ENCODE measurements at places on chromosomes 5 and 9.
A peak's percentile ranks its signal among the peaks of the same experiment; 100 is the strongest.

- no peak for DNase-seq
These were observed 84.9 kb downstream of the GDNF start for GRCh38 chr5:37754976-37755375.

DNA sequence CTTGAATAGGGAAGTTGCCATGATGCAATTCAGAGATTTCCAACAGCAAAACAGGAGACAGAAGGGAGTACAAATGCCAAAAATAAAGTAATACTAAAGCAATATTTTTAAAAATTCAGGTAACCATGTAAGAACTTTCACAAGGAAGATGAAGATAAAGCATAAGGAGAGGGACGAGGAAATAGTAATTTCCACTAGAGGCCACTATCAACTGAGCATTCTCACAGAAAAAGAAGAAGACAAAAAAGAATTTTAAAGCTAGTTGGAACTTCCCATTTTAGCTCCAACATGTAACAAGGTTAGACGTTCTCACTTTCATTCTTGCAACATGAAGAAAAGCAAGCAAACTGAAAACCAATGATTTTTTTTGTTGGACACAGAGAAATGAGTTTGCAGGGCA is 779.9 kb upstream of the CDH6 start:
- DNase-seq: no peak

GRCh38 chr9:10999646-11000045 is 386.8 kb upstream of the PTPRD start:
- DNase-seq: no peak

- DNase-seq: peak; percentile 86
These were observed 148.4 kb downstream of the MAPKAP1 start for GRCh38 chr9:125558453-125559092.

DNA sequence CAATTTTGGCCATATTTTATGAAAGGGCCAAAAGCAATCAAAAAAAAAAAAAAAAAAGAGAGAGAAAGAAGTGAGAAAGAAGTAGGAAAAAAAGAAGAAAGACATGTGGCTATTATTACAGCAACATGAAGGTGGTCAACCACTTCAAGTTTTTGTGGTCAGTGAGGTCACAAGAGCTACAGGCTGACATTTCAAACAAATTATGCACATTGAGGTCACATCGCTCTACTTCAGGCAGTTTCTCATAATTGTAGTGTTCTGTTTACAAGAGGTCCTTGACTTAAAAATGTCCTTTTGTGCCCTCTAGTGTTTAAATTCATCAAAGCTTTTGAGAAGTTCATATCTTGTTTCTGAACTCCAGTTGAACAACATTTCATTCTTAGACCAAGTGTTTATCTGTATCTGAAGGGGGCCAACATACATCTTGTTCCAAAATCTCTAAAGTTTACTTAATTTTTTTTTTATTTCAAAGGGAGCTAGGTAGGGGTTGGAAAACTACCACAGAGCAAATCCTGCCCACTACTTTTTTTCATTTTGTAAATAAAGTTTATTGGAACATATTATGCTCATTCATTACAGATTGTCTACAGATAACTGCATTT is 513.1 kb downstream of the PDE4D start:
- peak; percentile 95 for DNase-seq

DNA sequence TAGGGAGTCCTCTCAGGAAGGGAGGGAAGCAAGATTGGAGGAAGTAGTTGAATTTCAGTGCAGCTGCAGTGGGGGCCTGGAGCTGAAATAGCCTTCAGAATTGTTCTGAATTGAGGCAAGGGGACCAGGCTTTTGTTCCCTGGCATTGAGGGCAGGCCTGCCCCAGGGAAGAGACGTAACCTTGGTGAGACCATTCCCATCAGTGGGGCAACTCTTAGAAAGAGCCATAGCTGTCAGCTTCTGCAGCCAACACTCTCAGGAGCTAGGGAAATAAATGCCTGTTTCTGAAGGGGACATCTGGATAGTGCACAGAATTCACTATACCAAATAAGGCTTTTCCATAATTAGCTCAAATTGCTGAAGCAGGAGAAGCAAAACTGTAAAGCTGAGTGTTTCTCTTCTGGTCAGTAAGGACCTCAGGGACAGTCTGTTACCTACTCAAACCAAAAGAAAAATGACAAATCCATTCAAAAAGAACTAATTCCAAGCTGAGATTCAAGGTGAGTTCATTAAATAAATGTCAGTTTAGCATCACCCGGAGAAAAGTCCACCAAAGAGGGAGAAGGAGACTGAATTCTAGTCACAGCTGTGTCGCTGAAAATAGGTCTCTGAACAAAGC is 44.0 kb downstream of the LYRM7 start:
- no peak for DNase-seq

DNA sequence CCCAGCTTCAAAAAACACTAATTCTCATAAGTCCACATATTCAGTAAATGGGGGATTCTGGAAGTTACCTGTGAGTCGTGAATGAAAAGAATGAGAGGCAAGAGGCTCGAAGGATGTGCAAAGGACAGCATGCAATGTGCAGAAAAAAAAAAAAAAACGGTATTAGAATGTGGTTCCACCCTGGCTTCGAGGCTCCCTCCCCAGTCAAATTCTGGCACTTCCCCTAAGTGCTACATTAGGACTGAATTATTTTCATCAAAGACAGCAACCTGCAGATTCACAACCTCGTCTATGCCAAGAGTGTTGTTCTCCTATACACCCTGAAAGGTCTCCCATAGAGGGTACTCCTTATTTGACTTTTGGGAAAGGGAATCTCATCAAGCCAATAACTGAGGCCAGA is 16.5 kb downstream of the CAPSL start:
- DNase-seq: no peak

GRCh38 chr9:6655036-6655435 is 9.5 kb upstream of the GLDC start:
- DNase-seq: no peak

GRCh38 chr5:13992795-13993194 is 48.3 kb upstream of the DNAH5 start:
- no peak for DNase-seq

DNA sequence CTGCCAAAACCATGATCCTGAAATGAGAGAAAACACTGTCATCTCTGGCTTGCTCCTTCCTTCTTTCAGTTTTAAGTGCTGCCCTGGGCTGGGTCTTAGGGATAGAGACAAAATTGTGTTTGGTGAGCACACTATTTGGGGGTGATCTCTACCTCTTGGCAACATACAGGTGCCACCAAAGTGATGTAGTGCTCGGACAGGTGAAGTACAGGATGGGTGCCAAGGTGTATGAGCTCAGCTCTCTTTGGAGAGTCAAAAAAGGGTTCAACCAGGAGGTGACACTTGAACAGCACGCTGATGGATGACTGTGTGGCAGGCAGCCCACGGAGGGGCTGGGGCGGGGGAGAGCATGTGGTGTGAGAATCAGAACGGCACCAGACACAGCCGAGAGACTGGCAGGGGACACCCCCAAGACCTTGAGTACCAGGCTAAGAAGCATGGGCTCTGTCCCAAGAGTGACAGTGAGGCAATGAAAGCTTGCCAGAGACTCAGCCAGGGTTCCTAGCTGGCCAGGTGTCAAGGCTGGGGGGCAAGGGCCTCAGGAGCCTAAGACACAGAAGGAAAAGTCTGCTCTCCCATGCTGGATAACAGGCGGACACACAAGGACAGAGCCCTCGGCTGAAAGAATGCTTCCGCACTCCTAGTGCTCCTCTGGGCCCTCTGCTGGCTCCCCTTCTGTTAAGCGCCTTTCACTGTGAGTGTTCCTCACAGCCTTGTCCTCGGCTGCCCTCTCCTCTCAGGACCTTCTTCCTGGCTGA is 2.5 kb downstream of the NHP2 start:
- peak; percentile 20 for DNase-seq

GRCh38 chr9:87569008-87569509 is 71.4 kb downstream of the DAPK1 start:
- DNase-seq: no peak
